HS-5 (cell line): ENCODE measurements at places on chromosomes 1 and 21.

DNA sequence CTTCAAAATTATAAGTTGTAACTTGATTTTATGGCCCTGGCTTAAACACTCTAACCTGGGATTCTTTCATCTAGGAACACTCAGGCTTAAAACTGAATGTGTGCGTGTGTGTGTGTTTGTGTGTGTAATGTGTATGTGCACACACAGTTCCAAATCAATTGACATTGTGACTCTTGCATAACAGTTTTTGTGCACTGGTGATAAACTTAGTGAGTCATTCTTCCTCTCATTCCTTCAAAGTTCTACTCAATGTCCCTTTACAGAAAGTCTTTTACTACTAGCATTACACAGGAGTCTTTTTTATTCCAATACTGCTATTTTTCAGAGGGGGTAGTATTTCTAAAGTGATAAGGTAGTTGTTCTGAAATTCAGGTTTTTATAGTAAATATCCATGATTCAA lies 943.6 kb downstream of the KCNT2 start:
- DNase-seq: no peak

- no peak for DNase-seq
Observed at GRCh38 chr1:193827516-193827915, 641.1 kb upstream of the B3GALT2 start.

- DNase-seq: no peak
Observed at GRCh38 chr21:37472581-37472980, 106.0 kb downstream of the DYRK1A start.

DNA sequence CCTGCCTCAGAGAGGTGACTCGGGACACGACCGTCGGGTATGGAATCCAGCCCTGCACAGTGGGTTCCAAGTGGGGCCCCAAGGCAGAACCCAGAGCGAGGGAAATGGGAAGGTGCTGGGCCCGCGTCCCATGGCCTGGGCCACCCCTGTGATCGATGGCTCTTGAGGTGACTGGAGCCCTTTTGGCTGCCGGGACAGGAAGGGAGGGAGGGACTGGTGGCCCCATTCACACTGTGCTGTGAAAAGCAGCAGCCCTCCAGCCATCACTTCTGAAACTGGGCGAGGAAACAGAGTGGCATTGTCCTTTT lies 110.4 kb upstream of the IFFO2 start:
- DNase-seq: no peak

DNA sequence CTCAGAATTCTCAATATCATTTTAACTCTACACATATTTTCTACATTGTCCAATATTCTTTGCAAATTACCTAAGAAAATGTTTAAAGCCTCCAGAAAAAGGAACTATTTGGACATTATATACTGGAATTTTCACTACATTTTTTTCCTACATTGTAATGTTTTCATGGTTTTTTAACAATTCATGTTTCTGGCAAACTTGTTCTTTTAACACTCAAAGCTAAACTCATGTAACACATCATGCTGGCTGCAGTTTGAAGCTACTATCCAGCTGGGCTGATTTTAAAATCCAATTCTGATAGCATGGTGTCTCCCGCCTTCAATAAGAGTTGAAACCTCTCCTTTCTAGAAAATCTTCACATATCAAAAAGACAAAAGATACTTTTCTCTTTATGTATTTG lies 52.0 kb downstream of the TGFBR3 start:
- no peak for DNase-seq

DNA sequence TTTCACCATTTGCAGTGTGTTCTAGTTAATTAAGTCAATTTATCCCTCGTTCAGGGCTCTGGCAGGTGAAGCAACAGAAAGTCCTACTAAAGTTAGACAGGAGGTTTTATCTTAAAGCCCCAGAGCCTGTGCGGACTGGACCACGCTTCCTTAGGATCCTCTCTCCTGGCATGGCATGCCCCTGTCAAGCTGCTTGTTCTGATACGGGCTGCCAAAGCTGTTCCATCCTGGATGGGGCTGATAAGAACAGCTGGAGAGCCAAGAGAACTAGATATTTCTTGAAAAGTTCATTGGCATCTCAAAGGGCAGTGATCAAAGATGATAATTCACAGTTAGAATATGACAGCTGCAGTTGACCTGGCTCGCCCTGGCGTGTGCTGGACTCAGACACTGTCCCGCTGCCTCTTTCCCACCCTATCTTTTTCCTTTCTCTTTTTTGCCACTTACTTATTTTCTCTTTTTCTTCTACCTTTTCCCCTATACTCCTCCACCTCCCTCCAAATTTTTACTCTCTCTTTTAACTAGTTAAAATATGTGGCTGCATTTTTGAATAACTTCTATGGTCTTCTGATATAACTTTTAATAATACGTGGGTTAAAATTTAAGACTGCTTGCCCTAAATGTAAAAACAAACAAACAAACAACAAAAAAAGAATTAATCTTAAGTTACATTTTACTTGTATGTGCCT lies 96.7 kb downstream of the ABCA4 start:
- no peak for DNase-seq

- no peak for DNase-seq
Observed at GRCh38 chr1:186465946-186466345, 5.0 kb upstream of the PDC start.

DNA sequence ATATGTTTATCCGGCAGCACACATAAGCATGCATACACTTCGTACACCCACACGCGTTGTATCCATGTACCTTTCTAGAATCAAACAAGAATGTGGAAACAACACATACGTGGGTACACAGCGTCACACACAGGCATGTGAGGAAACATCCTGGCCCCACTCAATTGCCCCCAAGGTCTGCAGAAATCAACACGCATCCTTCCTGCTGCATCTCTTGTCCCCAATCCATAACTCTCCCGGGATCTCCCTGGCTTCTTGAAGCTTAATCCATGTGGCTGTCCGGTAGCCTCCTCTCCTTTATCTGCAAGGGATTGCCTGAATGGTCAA lies 5.5 kb upstream of the TBX15 start:
- no peak for DNase-seq

DNA sequence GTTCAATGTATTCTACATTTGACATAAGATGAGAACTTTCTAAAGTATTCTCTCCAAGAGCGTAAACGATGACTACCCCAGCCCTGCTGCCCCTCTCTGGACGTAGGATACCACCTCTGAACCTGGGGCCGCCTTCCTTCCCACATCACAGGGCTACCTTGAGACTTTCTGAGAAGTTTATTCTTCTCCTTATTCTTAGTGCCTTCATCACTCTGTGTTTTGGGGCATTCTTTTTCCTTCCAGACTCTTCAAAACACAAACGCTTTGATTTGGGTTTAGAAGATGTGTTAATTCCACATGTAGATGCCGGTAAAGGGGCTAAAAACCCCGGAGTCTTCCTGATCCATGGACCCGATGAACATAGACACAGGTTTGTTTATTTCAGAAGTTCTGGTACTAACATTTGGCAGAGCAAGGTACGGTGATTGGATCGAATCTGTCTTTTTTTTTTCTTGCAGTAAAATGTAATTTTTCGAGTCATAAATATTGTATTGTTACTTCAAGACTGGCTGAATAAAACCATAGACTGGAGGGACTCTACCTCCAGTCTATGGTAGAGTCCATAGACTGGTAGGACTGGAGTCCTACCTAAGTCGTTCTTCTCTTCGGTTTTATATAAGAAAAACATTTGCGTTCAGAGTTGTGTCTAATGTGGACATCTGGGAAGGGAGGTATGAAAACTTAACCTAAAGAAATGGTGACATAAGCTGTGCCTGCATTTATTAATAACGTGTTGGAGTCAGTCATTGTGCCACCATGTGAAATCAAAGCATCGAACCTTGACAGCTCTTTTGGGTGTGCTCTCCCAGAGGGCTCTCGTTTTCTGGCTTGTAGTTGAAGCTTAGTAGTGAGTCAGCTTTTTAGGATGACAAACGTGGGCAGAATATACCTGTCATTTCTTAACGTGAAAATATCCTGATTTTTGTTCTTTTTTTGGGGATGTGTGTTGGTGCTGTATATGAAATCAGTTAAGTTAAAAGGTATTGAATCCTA lies 1.2 kb downstream of the MAN1A2 start:
- DNase-seq: no peak

GRCh38 chr1:153609585-153609907 lies 3.4 kb downstream of the S100A16 start:
- no peak for DNase-seq

- DNase-seq: no peak
Observed at GRCh38 chr1:114002492-114003239, 23.4 kb downstream of the OLFML3 start.

GRCh38 chr21:25901330-25901979 lies 166.7 kb downstream of the GABPA start:
- DNase-seq: no peak

GRCh38 chr1:234260578-234260977 lies 112.7 kb upstream of the COA6 start:
- DNase-seq: no peak

DNA sequence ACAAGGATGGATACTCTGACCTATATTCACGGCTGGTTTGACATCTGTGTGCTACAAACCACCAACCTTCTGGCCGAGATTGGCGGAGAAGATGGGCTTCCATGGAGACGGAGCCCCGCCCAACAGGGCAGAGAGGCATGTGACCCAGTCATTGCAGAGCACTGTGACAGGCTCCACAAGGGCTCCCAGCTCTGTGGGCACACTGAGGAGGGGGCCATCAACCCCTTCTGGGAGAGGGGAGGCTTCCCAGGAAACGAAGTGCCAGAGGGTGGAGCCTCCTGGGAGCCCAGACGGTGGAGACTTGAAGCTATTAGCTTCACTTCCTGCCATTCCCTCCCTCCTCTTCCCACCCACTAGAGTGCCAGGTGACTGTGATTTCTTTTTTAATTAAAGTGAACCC lies 71.6 kb upstream of the IFFO2 start:
- DNase-seq: no peak

GRCh38 chr1:100782473-100783039 lies 63.0 kb downstream of the VCAM1 start:
- DNase-seq: no peak

GRCh38 chr1:203172184-203173010 lies 3.2 kb downstream of the MYBPH start:
- no peak for DNase-seq

GRCh38 chr1:66119148-66119547 lies 326.5 kb downstream of the PDE4B start:
- DNase-seq: no peak

GRCh38 chr1:231392389-231393131 lies 29.5 kb downstream of the EGLN1 start:
- no peak for DNase-seq

GRCh38 chr1:12302798-12303447 lies 73.1 kb downstream of the VPS13D start:
- DNase-seq: no peak

DNA sequence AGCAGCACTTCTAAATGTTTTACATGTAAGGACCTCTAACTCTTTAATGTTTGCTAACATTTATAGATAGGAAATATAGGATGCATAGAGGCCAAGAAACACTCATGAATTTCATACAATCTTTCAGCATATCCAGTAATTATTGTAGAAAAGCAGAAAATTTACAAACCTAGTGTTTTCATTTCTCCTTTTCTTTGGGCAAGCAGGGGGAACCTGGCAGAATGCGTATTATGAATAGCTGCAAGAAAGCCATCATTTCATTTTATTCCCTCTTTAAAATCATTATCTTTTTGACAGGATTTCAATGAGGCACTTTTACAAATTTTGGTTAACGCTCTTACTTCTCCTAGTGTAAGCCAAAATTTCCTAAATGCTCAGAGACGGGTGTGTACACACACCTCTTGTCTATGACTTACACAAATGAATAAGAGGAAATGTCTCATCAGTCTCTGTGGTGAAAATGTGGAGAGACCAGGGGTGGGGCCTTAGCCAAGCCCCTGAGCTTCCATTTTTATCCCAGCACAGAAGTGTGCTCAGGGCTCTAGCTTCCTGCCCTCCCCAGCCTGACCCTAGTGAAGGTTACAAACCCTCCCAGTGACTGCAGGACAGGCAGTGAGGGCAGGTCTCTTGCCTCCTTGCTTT lies 91.6 kb downstream of the LRRC8C start:
- DNase-seq: peak; percentile 53

DNA sequence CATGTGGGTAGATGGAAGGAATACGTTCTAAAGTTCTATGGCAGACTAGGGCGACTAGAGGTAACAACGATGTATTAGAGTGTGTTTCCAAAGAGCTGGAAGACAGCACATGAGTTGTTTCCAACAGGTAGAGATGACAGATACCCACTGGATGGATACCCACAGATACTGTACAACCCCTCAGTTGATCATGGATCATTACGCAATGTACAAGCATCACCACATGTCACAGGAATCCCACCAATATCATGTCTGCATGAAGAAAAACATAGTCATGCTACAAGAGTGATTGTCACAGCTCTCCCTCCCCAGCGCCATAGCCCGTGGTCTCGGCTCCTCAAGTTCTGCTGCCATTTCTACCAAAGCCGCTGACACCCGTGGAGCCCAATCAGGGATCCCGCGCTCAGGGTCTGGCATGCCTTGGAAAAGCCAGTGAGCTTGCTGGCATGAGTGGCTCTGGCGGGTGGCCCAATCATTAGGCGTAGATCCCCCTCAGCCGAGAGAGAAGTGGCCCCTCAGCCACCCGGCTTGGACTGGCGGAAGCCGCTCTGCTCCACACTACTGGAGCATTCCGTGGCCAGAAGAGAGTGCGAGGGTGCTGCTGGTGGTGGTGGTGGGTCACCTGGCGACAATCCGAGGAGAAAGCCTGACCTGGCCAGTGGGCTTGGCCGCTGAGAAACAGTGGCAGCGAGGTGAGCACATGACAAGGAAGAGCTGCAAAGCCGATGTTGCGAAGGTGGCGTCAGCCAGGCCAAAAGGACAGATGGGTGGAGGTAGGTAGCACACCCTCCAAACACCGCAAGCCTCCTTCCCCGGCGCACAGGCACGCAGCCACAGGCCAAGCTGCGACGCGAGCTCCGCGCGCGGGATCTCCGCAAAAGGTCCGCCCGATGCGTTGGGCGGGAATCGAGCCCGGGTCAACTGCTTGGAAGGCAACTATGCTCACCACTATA lies 65.7 kb upstream of the FCGR2A start:
- peak; percentile 28 for DNase-seq

DNA sequence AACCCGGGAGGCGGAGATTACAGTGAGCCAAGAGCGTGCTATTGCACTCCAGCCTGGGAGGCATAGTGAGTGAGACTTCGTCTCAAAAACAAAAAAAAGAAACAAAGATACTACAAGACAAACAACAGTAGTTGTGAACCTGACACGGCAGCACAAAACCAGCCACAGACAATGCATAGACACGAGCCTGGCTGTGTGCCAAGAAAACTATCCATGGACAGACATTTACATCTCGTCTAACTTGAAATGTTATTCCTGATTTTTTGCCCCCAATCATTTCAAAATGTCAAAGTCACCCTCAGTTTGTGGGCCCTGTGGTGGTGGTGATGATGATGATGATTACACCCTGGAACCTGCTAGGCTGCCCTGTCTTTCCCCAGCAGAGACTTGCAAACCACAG lies 6.3 kb downstream of the KLHL21 start:
- DNase-seq: no peak

DNA sequence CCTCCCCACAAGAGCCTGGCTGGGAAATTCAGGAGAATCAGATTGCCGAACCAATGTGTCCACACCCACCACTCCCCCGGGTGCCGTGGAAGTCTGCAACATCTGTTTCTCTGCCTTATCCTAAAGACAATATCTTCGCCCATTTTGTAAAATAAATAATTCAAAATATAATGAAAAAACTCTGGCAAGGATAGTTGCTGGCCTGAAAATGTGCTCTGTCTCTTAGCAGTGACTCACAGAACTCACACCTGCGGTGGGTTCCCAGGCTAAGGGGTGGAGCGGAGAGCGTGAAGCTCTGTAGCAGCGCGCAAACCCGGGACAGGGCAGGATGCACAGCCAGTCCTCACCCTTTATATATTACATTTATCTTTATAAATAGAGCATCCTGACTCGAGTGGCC lies 99.9 kb downstream of the COLGALT2 start:
- no peak for DNase-seq
